ENCODE measurements at places on chromosomes 3 and 15. TPM values are rescaled to one million over a fixed set of nuclear protein-coding genes. Genes with fewer than 3 reads are reported as not detected.

Gene IL16
- 20.0 TPM for total RNA-seq

Gene LMAN1L
- not detected for total RNA-seq

Gene TARS3
- 3.3 TPM for total RNA-seq

DNA sequence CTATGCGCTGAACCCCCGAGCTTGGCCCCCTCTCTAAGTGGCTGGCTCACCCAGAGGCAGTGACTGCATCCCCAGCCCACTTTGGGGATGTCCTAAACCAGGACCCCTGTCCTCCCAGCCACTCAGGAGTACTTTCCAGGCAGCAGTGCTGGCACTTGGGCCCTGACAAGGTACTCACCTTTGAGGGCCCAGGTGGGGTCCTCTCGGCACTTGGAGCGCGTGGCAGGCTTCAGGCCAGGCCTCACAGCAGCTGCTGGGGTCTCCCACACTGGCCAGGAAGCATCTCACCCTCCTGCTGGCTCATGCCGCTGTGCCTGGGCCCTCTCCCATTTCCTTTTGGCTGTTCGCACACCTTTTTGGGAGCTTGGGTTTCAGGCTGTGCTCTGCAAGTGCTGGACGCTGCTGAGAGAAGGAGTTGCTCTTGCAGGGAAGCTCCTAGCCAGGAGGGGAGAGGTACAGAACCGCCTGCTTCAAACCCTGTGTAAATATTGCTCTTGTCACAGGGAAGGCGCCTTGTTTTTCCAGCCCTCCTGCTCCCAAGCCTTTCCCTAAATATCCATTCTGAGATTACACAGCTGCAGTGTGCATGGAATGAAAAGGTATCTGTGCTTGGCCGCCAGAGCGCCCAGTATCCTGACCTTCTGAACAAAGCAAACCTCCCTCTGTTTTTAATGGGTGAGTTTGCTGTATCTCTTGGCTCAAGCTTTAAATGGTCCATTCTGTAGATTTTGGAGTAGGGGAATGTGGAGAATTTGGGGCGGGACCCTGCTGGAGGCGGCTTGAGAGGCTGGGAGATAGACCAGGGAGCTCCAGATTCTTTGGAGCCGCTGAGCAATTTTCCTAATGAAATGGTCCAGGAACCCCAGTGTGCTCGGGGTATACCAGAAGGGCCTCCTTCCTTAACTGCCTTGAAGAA is 45.6 kb downstream of the DNASE1L3 start:
- no peak for DNase-seq

DNA sequence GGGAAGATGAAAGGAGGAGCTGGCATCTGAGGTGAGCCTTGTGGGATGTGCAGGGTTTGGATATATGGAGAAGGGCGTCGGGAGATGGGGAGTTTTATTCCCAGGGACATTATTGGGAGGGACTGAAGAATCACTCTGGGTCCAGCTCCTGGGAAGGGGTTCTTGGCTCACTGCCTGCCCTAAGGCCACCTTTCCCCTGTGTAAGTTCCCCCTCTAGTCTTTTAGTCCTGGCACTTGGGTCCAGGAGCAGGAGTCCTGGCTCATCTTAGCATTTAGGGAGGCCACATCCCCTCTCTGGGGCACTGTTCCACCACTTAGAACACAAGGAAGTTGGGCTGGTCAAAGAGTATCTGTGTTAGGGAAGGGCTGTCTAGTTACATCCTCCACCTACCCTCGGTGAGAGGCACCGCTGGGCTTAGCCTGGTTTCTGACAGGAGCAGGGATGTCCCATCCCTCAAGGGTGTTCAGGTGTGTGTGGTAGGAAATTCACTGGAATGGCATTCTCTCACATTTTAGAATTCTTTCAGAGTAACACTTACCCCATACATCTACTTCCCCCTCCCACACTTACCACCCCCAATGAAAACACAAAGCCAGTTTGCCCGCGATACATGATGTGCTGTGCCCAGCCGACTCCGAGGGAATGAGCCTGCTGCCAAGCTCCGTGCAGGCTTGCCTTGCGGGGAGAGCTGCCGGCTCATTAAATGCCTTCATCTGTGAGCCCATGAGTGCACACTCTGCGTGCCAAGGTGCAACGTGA is 86.7 kb downstream of the FAM43A start:
- DNase-seq, result no peak
